Epithelial cell of esophagus (primary cell): ENCODE measurements at places on chromosomes 5 and 9.
A peak's percentile ranks its signal among the peaks of the same experiment; 100 is the strongest.

DNA sequence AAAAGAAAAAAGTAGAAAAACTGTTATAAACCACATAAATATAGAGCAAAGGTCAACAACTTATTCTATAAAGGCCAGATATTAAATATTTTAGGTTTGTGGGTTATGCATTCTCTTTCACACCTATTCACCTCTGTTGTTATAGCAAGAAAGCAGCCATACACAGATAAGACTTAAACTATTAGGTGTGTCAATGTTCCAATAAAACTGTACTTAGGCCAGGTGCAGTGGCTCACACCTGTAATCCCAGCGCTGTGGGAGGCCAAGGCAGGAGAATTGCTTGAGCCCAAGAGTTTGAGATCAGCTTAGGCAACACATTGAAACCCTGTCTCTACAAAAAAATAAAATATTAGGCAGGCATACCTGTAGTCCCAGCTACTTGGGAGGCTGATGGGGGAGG, 314.7 kb downstream of the BNC2 start:
- DNase-seq = no peak

GRCh38 chr5:9596824-9597223, 33.3 kb downstream of the TAS2R1 start:
- no peak for DNase-seq

DNA sequence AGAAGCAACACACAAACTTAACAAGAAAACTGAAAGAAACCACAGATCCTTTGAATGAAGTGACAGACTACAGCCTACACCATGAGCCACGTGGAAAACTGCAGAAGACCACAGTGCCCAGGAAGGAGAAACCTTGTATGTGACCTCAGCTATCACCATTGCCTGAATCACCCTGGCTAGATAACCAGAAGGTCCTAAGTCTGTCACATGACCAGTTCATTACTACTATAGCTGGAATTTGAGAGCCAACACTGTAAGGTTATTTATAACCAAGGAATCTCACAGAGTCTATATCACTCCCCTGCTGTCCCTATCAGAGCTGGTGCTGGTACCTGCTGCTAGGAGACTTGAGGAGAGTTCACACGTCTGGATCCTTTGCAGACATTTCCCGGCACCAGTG, 90.3 kb upstream of the FBXL17 start:
- no peak for DNase-seq

DNA sequence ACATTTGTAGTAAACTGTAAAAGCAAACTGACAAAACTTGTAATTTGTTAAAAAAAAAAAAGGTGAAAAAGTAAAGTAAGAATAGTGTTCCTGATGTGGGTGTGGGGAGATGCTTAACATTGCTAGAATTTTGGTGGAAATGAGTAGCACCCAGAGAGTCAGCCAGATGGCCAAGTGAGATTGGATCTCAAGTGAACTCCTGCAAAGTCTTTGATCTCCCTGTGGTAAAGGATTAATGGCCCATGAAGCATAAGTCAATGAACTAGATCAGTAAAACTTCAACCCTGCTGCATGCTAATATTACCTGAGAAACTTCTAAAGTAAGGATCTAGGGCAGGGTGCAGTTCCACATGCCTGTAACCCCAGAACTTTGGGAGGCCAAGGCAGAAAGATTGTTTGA, 19.0 kb upstream of the FAM169A start:
- DNase-seq = no peak

- no peak for DNase-seq
Observed at GRCh38 chr5:102876610-102877009, 121.5 kb downstream of the PAM start.

GRCh38 chr9:84137968-84138367, 157.4 kb downstream of the RMI1 start:
- DNase-seq = peak; percentile 88

DNA sequence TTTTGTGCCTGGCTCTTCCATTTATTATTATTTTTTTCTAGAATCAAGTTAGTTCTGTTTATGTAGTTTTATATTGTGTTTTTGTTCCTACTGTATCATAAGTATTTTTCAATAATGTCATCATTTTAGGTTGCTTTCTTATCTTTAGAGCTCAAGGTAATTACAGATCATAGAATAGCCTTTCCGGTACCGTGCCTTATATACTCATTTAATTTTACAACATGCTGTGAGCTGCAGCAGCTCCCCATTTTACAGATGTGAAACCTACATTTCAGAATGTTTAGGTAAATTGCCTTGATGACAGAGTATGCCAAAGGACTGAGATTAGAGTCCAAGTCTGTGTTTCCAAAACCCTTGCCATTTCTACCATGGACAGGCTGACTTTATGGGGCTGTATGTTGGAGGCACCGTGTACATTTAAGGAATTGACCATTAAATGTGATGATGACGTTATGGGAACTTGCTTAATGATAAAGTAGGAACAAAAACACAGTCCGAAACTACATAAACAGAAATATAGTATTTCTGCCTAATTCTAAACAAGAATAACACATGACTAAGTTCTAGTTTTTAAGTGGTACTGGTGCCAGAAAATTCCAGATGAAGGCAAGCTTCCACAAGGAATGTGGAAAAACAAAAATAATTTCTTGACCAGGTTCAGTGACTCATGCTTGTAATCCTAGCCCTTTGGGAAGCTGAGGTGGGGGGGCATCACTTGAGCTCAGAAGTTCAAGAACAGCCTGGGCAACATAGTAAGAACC, 97.7 kb downstream of the IQGAP2 start:
- no peak for DNase-seq

GRCh38 chr9:105515811-105516413, 42.0 kb upstream of the FKTN start:
- no peak for DNase-seq

DNA sequence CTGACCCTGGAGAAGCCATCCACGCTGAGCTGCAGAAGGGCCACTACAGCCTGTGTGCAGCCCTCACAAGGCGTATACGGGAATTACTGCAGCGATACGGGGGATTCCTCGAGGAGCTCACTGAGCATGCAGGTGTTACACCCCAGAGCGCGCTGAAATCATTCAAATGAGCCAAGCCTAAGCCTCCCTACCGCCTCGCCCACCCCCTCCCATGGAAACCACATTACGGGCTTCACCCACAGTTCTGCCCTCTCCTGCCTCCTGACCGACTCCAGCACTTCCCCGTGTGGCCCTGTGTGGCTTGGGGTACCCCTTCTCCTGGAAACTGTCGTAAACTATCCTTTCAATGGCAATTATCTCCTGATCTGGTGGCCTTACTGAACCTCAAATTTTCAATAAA, 13.3 kb downstream of the SURF6 start:
- no peak for DNase-seq

DNA sequence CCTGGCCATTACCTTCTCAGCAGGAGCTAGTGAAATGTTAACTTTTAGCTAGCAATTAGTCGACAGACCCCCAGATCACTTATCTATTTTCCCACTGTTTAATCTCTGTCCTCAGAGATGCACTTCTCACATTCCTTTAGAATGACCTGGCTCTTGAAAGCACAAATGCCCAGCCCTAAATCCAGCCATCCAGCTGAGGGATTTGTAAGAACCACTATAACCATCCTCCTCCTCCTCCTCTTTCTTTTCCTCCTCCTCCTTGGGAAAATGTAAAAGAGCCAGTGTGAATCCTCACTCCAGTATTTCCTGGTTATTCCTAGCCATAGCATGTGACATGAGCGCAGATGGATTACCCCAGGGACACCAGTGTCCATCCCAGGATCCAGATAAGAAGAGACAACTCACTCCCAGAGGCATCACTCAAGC, 124.3 kb downstream of the ENC1 start:
- DNase-seq = peak; percentile 10

GRCh38 chr5:15702102-15702501, 202.1 kb downstream of the FBXL7 start:
- DNase-seq = peak; percentile 53

DNA sequence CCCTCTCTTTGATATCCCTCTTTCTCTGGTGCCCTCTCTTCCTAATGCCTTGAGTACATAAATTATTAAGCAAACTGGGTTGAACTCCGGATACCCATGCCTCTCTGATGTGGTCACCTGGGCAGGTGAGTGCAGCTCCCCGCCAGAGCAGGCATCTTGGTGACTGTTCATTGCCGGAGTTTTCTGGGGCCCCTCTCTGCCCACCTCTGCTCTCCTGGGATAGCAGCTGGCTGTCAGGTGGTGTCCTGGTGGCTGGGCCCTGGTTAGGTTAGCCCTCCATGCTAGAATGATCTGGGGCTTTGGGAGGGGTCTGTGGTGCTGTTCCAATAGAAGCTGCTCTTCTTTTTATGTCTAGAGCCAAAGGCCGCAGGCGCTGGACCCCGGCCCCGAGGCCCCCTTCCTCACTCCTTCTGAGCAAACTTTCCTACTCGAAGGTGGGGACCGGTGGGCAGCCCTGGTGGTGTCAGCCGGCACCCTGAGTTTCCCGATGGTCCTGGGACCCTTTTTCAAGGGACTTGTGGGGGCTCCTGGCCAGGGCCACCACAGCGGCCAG, 4.9 kb upstream of the SCGB3A1 start:
- DNase-seq = peak; percentile 14

GRCh38 chr9:121125590-121125989, 50.8 kb downstream of the CNTRL start:
- DNase-seq = no peak

GRCh38 chr9:121196389-121196788, 5.3 kb downstream of the RAB14 start:
- peak; percentile 24 for DNase-seq

- DNase-seq = peak; percentile 48
Observed at GRCh38 chr5:66994790-66995189, 201.8 kb downstream of the CD180 start.

- DNase-seq = no peak
Observed at GRCh38 chr5:43137326-43137725, 16.6 kb downstream of the ZNF131 start.

GRCh38 chr9:6944093-6944551, 186.3 kb downstream of the KDM4C start:
- DNase-seq = peak; percentile 61

DNA sequence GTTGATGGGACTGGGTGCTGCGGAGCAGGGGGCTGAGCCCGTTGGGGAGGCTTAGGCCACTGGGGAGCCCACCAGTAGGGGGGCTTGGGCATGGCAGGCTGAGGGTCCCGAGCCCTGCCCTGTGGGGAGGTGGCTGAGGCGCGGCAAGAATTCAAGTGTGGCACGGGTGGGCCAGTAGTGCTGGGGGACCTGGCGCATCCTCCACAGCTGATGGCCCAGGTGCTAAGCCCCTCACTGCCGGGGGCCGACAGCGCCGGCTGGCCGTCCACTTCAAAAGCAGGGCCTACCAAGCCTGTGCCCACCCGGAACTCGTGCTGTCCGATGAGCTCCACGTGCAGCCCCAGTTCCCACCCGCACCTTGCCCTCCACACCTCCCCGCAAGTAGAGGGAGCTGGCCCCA, 917.5 kb downstream of the TAF11L14 start:
- no peak for DNase-seq
